ENCODE measurements at places on chromosomes 6 and 20. TPM values are rescaled to one million over a fixed set of nuclear protein-coding genes. Genes with fewer than 3 reads are reported as not detected.

GRCh38 chr6:168113226-168113625 is 34.2 kb upstream of the FRMD1 start:
- DNase-seq: no peak

Gene BLOC1S5
- 26.4 TPM for total RNA-seq

- no peak for DNase-seq
Observed at GRCh38 chr6:143187238-143187923, 126.7 kb downstream of the AIG1 start.

Gene SLC22A16
- total RNA-seq: not detected

GRCh38 chr6:395432-396125 is 4.0 kb downstream of the IRF4 start:
- DNase-seq: no peak

GRCh38 chr20:49685161-49685601 is 28.5 kb downstream of the B4GALT5 start:
- DNase-seq: no peak

DNA sequence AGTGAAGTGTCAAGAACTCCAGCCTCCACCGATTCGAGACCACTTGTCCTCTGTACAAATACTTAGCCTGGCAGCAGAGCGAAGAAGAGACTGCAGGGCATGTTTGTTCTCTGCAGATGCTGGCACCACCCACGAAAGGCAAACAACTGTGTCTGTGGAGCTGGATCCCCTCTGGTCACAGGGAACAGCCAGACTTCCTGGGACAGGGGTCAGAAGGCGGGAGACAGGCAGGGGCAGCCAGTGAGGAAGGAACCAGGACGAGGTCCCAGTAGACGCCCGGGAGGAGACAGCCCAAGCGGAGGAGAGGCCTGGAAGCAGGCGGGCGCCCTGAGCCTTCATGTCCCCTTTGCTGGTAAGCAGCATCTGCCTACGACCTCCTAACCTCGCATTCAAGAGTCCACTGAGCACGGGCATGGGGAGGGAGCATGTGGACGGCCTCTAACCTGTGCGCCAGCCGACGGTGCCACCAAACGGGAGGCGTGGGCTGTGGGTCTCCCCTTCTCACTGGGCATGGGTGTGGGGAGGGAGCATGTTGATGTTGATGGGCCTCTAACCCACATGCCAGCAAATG is 265.5 kb downstream of the DLL1 start:
- no peak for DNase-seq

GRCh38 chr20:21241406-21241805 is 61.7 kb upstream of the XRN2 start:
- DNase-seq: no peak

Gene ALDH8A1
- total RNA-seq: 0.40 TPM

Gene MOG
- total RNA-seq: not detected

DNA sequence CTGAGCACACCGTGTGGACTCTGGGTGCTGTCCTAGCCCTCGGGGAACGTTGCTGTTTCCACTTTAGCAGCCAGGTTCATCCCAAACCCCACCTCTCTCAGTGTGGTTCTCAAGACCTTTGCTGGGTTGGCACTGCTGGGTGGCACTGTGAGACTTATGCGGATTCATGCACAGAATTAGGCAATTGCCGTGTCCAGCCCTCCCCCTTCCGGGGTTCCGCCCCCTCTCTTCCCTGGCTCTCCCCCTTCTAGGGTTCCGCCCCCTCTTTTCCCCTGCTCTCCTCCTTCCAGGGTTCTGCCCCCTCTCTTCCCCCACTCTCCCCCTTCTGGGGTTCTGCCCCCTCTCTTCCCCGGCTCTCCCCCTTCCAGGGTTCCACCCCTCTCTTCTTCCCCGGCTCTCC is 39.8 kb upstream of the SLCO4A1 start:
- no peak for DNase-seq

DNA sequence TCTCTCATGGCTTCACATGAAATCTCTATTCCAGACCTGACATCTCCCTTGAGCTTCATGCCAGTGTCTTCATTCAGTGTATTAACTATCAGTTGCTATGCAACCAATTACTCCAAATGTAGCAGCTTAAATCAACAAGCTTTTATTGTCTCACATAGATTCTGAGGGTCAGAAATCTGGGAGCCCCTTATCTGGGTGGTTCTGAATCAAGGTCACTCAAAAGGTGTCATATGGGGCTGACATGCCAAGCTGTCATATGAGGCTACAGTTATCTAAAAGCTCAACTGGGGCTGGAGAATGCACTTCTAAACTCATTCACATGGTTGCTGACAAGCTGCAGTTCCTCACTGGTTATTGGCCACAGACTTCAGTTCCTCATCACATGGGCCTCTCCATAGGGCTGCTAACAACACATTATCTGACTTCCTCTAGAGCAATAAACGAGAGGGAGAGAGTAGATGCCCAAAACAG is 7.3 kb upstream of the CGA start:
- no peak for DNase-seq

Gene CCN6
- total RNA-seq: not detected

DNA sequence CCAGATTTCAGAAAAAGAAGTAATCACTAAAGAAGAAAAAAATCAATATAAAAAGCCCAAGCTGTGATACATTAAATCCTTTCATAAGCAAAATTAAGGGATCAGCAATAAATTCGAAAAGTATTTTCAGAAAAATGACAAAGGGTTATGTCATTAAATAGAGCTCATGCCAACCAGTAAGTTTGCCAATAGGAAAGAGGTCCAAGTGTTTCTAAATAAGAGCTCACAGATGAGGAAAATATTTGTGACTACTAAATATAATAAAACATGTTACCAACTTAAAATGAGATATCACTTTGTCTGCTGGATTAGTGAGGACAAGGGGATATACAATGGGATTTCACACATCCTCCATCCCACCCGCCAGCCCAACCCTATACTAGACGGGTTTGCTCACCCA is 140.3 kb upstream of the EYA4 start:
- no peak for DNase-seq

- DNase-seq: no peak
Observed at GRCh38 chr20:24955045-24955444, 6.0 kb downstream of the CST7 start.

DNA sequence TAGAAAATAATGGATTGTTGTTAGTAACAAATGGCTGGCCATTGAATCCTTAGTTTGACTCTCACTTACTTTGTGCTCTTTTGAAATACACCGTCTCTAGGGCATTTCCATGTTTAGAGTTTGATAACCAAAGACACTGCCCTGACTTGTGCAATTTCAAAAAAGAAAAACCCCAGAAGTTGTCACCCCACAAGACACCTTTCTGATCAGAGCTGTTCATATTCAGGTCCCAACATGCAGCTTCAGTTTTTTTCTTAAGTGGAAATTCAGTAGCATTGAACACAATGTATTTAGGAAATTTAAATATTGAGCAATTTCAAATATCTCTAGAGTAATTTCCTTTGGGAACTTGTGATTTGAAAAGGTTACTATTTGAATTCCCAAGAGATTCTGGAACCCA is 19.4 kb downstream of the CRYBG1 start:
- DNase-seq: no peak

Gene SEMG2
- not detected for total RNA-seq

DNA sequence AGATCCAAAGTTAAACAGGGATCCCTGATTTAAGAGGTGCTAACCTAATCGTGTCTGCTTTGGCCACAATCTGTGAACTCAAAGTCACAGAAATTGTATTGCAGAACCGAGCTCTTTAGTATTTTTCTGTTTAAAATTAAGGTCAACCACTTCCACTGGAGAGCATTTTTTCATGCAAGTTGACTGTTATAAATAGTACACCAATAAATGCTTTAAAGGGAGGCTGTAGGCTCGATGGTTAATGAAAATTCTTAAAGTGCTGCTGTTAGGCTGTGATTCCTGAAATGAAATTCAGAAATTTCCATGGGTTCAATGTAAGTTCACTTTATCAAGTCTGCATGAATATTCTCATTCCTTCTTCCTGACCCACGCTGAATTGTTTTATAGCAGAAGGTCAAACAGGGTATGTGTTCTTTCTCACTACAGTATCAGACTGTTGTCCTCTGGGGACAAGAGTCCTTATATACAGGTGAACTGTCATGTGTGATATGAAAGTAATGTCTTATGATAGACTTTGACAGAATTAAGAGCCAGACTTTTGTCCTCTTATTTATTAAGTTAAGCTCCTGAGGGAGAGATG is 92.5 kb upstream of the HDGFL1 start:
- DNase-seq: no peak

DNA sequence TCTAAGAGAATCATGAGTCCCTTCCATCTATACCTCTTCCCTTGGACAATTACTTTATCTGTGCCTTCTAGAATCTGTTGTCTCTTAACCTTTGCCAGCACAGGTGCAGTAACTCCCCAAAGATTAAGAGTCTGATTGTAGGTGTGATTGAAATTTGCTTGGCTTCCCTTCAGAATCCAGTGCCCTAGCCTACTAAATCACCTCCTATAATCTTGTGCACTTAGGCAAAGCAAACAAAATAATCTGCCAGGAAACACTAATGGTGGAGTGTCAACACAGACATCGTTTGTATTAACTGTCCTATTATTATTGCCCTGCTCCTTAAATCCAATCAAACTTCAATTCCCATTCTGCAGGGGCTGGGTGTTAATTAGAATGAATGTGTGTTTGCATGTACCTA is 28.0 kb downstream of the ID4 start:
- DNase-seq: no peak

DNA sequence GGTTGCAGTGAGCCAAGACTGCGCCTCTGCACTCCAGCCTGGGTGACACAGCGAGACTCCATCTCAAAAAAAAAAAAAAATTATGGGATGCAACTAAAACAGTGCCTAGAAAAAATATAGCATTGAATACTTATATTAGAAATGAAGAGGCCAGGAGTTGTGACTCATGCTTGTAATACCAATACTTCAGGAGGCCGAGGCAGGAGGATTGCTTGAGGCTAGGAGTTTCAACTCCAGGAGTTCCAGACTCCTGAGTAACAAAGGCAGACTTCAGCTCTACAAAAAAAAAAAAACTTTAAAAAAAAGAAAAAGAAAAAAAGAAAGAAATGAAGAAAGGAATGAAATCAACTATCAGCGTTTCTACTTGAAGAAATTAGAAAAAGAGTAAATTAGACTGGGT is 17.1 kb upstream of the GJA1 start:
- DNase-seq: no peak

- DNase-seq: no peak
Observed at GRCh38 chr6:116933485-116933884, 56.4 kb downstream of the RFX6 start.

DNA sequence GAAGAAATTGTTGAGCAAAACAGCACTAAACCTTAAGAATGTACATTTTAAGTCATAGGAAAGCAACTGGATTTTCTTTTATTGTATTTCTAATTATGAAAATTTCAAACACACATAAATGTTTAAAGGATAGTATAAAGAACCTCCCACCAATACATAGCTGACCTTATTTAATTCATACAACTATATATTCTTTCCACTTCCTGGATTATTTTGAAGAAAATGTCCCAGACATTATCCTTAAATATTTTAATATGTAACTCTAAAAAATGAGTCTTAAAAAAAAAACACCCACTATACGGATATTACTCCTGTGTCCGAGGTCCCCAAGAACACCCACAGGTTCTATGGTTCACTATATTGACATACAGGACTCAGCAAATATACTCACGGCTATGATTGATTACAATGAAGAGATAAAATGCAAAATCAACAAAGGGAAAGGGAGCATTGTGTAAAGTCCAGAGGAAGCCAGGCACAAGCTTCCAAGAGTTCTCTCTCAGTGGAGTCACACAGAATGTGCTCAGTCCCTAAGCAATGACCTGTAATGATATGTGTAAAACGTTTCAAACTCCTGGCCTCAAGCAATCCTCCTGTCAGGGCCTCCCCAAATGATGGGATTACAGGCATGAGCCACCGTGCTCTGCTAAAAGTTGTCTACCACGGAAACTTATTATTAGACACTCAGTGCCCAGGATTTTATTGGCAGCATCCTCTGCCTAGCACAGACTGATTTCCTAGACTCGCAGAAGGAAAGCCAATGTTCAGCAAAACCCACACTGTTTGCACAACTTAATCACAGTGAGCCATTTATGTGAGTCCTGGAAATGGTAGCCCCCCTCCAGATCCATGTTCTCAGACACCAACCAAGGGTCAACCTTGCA is 23.2 kb downstream of the GLYATL3 start:
- no peak for DNase-seq

- no peak for DNase-seq
Observed at GRCh38 chr6:136720045-136720770, 72.1 kb downstream of the MAP3K5 start.

Gene ADGRF1
- 0.12 TPM for total RNA-seq

DNA sequence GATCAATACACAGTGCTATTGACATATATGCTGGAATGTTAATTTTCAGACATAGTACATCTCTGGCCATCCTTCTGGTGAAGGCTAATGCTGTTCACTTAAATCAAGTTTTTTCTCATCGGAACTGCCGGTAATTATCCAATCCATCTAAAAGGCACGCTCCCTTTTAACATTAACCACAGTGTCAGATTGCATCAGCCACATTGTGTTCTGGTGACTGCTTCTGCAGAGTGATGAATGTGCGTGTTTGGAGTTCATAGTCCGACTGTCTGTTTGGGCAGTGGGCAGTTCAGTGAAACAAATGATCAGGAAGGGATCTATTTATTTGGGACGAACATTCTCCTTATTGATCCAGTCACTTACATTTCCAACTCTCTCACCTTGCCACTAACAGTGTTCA is 49.5 kb downstream of the SOBP start:
- DNase-seq: no peak

Gene BTBD3
- total RNA-seq: 104 TPM

- DNase-seq: no peak
Observed at GRCh38 chr6:139996253-139996834, 621.9 kb upstream of the CITED2 start.

- DNase-seq: no peak
Observed at GRCh38 chr6:145003145-145003544, 718.0 kb downstream of the UTRN start.

- no peak for DNase-seq
Observed at GRCh38 chr6:1724616-1725015, 114.9 kb downstream of the FOXC1 start.

DNA sequence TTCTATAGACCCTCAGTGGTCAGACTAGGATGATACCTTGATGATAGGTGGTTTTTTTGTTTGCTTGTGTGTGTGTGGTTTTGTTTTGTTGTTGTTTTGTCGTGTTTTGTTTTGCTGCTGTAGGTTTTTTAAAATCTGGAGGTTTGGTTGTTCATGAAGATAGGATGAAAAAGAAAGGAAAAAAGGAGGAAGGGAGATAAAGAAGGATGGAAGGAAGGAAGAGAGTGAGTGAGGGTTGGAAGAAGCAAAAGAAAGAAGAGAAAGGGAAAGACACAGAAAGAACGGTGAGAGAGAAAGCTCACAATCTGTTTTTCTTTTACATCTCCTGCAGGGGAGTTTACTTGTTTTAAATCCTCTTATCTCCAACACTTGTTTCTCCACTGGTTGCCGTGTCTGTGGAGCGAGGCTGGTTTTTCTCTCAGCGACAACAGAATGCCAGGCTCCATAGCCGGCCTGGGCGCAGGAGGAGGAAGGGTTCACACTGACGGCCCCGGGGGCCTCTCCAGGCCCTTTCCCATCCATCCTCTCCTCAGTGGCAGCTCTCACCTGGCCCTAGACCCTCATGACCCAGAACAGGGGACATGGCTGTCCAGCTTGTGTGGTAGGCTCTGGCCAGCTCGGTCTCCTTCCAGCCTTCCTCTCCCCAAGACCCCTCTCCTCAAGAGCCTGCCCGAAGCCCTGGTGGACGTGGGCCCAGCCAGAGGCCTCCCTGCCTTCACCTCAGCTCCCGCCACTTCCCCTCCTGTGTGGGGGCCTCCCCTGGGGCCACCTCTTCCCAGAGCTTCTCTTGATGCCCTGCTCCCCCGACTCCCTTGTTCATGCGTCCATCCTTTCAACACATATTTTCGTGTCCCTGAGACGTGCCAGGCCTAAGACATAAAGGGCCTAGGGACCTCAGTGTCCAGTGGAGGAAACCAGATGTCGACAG is 168.4 kb downstream of the VEGFA start:
- DNase-seq: no peak
